ENCODE measurements at places on chromosomes 6 and 20.

GRCh38 chr6:156980948-156981347 is 203.8 kb downstream of the ARID1B start:
- DNase-seq, result no peak

GRCh38 chr6:106138151-106138550 is 52.0 kb downstream of the PRDM1 start:
- DNase-seq, result no peak

GRCh38 chr6:153126218-153126617 is 4.9 kb downstream of the RGS17 start:
- DNase-seq, result no peak

DNA sequence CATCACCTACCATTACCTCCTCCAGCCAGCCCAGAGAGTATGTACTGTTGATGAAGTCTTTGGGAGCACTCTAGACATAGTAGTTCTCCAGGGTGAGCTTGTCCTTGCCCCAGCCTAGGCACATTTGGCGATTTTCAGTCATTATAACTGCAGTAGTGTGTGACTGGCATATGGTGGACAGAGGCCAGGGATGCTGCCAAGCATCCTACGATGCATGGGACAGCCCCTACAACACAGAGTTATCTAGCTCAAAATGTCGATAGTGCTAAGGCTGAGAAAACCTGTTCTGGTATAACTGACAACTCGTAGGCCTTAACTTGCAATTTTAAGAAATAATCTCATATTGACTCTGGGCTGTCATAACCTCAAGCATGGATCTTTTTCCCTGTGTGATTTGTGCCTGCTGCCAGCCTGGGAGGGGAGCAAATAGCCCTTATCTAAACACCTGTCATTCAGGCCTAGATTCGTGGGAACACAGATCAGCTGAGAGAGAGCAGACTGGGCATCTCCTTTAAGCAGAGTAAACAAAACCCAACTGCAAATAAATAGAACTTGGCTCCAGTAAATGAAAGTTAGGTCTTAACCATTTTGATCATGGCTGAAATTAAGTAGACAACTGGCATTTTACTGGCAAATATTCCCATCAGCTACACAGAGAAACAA is 102.6 kb downstream of the SPTLC3 start:
- DNase-seq, result peak; percentile 27

GRCh38 chr6:47256361-47256760 is 53.3 kb downstream of the TNFRSF21 start:
- DNase-seq, result no peak

- DNase-seq, result peak; percentile 34
Measured at GRCh38 chr6:149332602-149333265, 15.2 kb downstream of the TAB2 start.

DNA sequence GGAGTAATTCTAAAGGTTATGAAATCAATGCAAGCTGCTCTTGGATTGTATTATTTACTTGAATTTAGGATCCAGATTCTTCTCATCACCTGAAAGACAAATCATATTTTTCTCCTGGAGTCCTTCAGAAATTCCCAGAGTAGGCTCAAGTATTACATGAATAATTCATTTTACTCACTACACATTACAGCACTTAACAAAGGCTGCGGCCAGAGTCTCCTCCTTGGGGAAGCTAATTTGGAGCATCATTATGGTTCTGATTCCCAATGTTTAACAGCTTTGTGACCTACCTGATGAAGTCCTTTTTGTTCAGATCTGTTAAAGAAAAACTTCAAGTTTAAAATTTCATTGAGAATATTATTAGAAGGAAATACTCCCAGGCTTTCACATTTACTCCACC is 28.7 kb downstream of the GRIK2 start:
- no peak for DNase-seq

DNA sequence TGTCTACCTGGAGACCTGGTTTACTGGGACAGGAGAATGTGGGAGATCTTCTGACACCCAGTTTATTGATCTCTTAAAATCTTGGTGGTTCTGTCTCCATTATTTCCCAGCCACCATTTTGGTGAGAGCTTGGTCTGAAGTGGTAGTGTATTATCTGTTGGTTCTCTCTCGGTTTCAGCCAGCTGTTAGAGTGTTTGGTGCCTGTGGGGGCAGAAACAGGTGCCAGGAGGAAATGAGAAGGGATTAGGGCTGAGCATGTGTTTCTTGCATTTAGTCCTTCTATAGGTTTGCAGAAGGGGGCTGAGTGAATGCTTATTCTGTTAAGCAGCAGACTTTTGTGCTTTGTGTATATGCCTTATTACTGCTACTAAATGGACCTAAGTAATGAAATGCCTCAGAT is 9.6 kb downstream of the JARID2 start:
- no peak for DNase-seq

Measured in NCI-H1092 treated with DMSO at 0.1 percent for 48 hours (cell line).